ENCODE measurements at places on chromosomes 1 and 21.

- DNase-seq, result no peak
Measured at GRCh38 chr1:29383746-29384371, 147.5 kb downstream of the PTPRU start.

DNA sequence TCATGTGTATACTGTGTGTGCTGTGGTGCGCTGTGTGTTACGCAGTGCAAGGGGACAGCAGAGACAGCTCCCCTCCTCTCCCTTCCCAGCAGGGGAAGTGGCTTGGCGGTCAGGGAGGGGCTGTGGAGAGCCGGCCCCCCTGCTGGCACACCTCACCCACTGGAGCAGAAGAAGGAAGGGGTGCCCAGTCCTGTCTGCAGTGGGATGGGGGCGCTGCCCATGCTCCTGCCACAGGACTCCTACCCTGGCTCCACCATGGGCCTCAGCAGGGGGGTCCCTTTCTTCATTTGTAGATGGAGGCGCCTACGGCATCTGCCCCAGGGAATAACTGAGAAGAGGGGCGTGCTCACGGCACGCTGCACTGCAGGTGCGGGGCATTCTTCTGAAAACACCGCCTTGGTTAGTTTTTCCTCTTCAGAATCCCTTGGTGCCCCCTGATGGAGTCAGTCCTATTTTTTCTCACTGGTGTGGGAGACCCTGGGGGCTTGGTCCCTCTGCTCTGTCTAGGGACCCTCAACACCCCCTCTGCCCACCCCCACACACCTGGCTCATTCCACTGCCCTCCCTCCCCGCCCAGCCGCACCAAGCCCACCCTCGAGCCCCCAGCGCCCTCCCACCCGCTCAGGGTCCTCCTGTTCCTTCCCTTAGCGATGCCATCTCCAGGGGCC lies 13.8 kb upstream of the LDLRAP1 start:
- no peak for DNase-seq

DNA sequence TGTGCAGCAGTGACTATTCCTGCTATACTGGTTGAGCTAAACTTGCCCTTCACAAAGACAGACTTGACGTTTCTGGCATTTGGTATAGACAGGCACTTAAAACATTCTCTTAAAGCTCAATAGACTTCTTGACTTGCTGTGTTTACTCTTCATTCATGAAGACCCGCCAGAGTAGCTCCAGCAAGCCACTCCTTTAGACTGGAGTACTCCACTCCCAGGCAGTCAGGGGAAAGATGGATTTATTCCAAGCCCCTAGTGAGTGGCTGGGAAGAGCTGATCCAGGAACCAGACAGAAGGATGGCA lies 70.7 kb downstream of the EVA1C start:
- DNase-seq, result no peak

GRCh38 chr1:9183898-9184297 lies 50.7 kb upstream of the H6PD start:
- no peak for DNase-seq

GRCh38 chr21:29351691-29352090 lies 53.0 kb downstream of the BACH1 start:
- no peak for DNase-seq

All from GOT3 (cell line).